ENCODE measurements at places on chromosomes 12 and 14.

DNA sequence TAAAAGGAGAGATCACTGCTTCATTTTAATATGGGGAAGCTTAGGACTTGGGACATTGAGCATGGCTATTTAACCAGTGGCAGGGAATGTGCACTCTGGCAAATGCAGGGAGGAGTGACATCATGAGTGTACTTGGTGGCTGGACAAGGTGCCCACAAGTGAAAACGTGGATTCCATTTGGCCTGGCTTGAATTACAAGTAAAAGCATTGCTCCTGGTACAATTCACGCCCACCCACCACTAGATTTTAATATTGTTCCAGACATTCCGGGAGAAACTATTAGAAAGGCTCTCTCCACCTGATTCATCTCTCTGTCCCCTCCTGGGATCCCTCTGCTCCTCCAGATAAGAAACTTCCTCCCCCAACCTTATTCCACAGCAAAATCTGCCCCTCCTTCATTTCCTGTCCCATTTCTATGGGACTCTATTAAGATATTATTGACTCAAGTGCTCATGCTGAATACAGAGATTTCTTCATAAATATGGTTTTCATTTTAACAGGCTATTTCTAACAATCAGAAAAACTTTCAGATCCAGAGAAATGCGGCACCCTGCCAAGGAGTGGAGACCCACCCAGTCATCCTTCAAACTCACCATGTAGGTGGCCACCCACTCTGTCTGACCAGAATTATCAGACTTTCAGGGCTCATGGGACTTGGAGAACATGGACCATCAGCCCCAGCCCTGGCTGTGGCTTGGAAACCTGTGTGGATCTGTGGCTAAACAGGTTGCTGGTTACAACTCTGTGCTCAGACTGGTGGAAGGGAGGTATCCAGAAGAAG, 43.2 kb downstream of the SSPN start:
- no peak for DNase-seq

GRCh38 chr14:73741876-73742519, 27.8 kb upstream of the PNMA1 start:
- no peak for DNase-seq

- DNase-seq: peak; percentile 71
These were observed at the start of gene EML1 for GRCh38 chr14:99793213-99794150. Gene EML1 (plus strand): TSS chr14:99793413. CDS start chr14:99793477, 64 bp downstream.

- DNase-seq: no peak
These were observed 169.0 kb upstream of the NTF3 start for GRCh38 chr12:5262885-5263284.

- DNase-seq: no peak
These were observed 187.2 kb downstream of the SYNE2 start for GRCh38 chr14:64040044-64040443.

- DNase-seq: no peak
These were observed 9.2 kb downstream of the HAL start for GRCh38 chr12:95986635-95987570.

GRCh38 chr12:99981639-99982190, 3.0 kb downstream of the ANKS1B start:
- no peak for DNase-seq

GRCh38 chr12:93335603-93336162, 42.0 kb upstream of the NUDT4 start:
- no peak for DNase-seq

GRCh38 chr14:20440882-20441281, 4.9 kb upstream of the KLHL33 start:
- DNase-seq: no peak

DNA sequence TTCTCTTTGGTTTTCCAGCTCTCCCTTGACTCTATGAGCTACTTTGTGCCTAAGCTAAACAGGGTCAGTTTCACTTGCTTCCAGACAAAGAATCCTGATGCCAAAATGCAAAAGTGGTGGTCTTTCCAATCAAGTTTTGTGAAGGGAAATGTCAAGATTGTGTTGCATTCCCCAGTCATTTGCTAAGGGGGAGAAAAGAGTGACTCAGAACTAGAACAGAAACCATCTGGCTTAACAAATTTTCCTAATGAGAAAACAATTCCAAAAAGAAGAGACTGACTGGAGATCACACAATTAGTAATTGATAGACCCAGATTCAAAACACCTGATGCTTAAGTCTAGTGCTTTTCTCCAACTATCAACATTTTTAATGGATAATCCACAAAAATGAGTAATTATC, 235.1 kb upstream of the DIO2 start:
- no peak for DNase-seq

- DNase-seq: no peak
These were observed 80.0 kb upstream of the STAC3 start for GRCh38 chr12:57330992-57331391.

DNA sequence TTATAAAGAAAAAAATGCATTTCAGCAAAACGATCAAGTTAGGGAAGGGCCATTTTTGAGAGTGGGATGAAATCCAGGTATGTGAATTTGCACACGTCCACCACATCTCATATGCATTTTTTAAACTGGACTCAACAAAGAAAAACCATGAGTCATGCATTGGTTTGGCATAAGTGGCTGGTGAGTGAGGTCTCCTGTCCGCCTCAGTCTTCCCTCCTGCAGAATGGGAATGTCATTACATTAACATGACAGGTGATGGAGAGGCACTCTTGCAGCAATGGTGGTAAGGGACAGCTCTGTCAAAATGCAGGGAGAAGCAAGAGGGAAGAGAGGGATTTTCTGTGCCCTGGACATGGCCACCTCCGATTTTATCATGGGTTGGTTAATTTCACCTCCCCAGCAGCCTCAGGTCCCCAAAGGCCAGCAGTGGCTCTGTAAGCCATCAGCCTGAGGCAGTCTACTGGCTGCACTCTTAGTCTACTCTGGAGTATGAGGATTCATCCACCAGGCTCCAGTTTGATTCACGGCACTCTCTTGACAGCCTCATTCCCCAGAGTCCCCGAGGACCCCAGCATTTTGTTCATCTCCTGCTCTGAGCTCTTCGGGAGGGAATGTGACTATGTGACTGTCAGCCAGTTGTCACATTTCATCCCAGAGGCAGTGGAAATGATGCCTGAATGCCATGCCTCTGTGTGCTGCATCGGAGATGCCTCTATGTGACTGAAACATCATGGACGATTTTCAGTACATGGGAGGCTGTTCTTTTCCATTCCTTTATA, 17.1 kb upstream of the PWP1 start:
- no peak for DNase-seq

GRCh38 chr14:25150934-25151790, 101.2 kb upstream of the STXBP6 start:
- no peak for DNase-seq

DNA sequence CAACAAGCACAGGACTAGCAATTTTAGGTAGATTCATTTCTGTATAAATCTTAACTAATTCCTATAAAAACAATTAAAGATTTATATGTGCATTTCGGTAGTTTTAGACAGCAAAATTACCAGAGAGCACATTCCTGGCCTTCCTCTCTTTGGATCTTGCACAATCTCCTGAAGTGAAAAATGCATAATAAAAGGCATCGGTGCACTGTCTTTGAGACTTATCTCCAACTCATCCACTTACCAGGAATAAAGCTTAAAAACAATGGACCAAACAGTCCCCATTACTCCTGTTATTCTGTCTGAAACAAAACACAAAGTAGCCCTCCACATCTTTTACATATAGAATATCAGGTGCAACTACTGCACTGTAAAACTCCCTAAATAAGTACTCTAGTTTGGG, 69.3 kb downstream of the HECTD1 start:
- no peak for DNase-seq

DNA sequence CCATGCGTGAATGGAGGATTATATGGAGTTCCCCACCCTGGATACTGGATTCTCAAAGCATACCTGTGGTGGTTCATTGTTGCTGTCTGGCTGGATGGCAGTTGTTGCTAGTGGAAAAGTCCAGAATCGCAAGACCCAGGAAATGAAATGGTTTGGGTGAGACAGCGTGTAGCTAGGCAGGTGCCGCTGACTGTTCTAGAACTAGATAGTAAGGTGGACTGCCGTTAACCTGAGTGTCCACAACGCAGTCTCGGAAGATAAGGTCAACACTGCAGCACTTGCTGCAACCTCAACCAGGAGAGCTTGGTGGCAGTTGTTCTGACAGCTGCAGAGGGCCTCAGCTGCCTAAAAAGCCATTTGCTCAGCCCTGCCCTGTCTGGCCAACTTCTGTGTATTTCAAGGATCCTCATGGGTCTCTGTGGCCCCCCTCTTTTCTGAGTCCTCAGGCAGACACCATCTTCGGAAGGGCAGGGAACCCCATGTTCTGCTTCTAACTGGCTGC, 15.5 kb upstream of the IRF2BPL start:
- no peak for DNase-seq

DNA sequence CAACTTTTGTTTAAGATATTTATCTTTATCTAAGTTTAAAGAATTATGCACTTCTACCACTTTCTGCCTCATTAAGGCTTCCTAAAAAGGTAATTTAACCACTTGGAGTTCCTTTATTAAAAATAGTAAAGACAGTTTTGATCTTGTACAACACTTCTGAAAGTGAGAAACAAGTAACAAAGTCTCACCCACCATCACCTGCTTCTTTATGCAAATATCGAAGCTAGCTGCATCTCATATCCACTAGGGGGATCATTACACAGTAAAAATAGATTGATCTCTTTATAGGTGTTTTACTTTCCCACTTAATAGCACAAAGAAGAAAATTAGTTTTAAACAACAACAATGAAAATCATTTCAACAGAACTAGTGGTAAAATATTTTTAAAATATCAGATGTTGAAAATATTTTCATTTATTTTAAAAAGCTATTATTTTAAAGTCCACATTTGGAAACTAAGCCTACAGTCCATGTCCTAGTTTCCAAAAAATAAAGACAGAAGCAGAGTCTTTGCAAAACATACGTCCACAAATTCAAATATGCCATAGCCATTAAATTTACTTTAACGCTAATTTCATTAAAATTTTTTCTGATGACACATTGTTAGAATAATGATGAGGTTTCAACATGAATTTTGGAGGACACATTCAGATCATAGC, 160.0 kb upstream of the SOX5 start:
- DNase-seq: no peak

DNA sequence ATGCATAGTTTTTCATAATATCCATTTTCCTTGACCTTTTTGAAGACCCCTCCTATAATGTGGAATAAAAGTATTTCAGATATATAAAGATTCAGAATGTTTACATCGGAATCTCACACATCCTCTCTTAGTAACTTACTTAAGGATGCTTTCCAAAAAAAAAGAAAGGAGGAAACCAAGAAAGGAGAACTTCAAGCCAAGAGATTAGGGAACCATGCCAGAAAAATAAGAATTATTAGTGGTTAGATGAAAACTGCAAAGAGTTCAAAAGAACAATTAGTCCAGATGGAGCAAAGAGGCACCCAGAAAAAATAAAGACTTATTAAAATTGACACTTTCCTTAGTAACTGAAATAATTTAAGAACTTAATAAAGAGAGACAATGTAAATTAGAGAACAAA, 179.2 kb downstream of the DUSP6 start:
- no peak for DNase-seq

DNA sequence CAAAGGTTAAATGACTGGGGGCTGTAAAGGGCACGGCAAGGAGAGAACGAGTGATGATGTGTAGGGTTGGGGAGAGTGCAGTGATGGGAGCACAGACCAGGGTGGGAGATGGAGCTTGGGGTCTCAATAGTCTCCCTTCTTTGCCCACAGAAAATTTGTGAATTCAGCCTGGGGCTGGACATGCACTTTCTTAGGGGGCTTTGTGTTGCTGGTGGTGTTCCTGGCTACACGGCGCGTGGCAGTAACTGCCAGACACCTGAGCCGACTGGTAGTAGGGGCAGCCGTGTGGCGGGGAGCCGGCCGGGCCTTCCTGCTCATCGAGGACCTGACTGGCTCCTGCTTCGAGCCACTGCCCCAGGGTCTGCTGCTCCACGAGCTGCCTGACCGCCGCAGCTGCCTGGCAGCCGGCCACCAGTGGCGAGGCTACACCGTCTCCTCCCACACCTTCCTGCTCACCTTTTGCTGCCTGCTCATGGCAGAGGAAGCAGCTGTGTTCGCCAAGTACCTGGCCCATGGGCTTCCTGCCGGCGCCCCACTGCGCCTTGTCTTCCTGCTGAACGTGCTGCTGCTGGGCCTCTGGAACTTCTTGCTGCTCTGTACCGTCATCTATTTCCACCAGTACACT, 1.7 kb downstream of the FITM1 start:
- peak; percentile 24 for DNase-seq

DNA sequence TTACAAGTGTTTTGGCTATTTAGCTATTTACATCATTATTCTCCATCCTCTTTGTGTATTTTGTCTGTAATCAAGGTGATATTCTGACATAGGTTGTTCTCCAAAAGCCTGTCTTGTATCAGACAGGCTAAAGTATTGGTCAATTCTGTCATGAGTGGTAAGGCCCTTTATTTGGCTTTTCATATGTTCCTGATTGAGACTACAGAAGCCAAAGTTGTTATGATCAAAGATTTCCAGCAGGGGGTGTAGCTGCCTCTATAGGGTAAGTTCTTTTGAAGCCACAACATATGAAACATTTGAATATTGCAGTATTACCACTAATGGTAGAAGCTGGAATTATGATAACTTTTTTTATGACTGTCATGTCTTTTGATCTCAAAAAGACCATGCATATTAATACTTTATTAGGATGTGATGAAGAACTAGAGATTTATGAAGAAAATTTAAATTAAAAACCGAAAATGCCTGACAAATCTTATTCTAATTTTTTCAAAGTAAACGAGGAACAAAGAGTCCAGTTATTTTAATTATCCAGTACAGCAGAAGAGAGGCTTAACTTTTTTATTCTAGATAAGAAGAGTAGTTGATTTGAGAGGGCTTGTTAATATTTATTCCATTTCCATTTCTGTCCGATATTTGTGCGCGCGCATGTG, 3.4 kb upstream of the ARHGAP5 start:
- DNase-seq: peak; percentile 47

- no peak for DNase-seq
These were observed 16.2 kb downstream of the NOXRED1 start for GRCh38 chr14:77407158-77407557.

DNA sequence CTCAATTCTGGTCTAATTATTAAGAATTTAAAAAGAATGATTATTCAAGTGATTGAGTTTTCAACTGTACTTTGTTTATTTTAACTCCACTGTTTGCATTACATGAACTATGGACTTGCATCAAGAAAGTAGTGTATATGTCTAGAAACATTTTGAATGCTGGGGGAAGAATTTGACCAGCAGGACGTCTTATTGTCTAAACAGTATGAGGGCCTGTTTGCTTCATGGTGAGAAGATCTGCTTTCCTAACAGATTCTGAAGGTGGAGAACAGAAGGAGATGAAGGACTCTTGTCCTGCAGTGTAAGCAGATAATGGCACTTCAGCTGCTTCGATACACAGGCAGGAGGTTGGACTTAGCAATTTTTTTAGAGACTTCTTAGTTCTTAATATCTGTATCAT, 176.0 kb downstream of the DACT1 start:
- no peak for DNase-seq

DNA sequence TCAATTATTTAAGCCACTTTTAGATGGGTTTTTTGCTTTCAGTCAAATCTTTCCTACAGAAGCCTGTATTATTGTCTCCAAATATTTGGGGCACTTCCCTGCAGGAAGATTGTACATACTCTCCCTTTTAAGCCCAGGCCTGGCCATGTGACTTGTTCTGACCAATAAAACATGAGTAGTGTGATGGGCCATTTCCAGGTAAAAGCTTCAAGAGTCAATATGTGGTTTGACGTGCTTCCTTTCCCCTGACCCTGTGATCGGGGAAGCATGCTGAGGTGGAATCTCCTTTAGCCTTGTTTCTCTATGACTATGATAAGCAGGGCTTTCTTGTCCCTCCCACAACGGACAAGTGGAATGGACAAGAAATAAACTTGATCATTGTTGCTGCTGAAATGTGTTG, 14.2 kb upstream of the NIN start:
- DNase-seq: no peak

GRCh38 chr14:55572578-55572977, 7.4 kb upstream of the KTN1 start:
- DNase-seq: no peak
